Upper lobe of right lung (tissue), 1 donor: ENCODE measurements at places on chromosomes 11 and 22. TPM values are rescaled to one million over a fixed set of nuclear protein-coding genes. Genes with fewer than 3 reads are reported as not detected.

DNA sequence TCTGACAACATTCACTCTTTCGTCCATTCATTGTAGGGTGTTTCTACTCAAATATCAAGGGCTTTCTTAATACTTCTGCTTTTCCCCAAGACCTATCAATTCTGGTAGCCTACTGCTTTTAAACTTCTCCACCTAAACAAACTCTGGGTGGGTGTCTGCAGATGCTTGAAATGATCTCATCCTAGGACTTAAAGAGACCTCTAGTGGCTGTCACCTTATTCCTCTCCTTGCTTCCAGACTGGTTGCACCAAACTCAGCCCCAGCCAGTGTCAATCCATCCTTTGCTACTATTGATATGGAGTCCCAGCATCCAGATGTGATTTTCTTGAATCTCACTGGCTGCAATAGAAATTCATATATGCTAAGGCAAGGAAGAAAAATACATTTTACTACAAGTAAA is 274.7 kb downstream of the NXPE2 start:
- no peak overlapping the region for H3K4me3 ChIP-seq
- H3K27ac ChIP-seq = no peak overlapping the region
- no peak for DNase-seq
- no peaks in the 10 kb centered on the region for H3K36me3 ChIP-seq

DNA sequence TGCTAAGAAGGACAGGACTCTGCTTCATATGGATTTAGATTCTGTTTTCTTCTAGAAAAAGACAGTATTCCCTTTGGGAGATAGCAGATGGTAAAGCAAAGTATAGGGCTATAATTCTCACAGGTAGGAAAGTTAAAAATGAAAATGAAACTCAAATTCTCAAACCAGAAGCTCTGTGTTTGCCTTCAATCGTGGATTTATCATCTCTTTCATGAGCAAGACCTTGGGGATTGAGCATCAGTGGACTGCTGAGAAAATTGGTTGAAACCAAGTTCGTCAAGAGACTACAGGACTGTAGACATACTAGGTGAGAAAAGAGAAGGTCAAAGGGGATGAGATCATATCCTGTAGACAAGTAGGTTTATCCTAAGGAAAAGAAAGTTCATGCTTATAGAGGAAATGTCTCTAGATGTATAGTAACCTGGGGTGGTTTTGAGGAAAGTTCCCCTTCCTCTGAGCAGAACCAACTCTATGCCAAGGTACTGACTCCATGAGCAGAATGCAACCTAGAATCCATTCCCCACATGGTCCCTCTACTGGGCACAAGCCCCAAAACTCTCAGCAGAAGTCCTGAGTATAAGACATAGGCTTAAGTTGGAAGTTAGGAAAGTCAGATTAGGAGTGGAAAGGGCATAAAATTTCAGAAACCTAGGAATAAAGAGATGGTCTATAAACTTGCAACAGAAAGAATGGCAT is 46.5 kb downstream of the SLC5A12 start:
- H3K27ac ChIP-seq = no peak overlapping the region
- H3K4me3 ChIP-seq = no peak overlapping the region
- H3K27me3 ChIP-seq = no peaks in the 10 kb centered on the region

GRCh38 chr22:22835771-22836291 is 51.8 kb upstream of the IGLL5 start:
- H3K36me3 ChIP-seq = no peaks in the 10 kb centered on the region
- H3K27ac ChIP-seq = no peak overlapping the region
- no peak for DNase-seq
- H3K4me1 ChIP-seq = no peaks in the 10 kb centered on the region
- no peak overlapping the region for H3K4me3 ChIP-seq

DNA sequence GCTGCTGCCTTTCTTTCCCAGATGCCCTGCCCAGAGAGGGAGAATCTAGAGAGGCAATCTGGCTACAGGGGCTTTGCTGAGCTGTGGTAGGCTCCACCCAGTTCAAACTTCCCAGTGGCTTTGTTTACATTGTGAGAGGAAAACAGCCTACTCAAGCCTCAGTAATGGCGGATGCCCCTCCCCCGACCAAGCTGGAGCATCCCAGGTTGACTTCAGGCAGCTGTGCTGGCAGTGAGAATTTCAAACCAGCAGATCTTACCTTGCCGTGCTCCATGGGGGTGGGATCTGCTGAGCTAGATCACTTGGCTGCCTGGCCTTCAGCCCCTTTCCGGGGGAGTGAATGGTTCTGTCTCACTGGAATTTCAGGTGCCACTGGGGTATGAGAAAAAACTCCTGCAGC is 12.2 kb downstream of the BDNF start:
- DNase-seq = peak; percentile 27
- no peak overlapping the region for H3K4me3 ChIP-seq
- no peaks in the 10 kb centered on the region for H3K36me3 ChIP-seq

DNA sequence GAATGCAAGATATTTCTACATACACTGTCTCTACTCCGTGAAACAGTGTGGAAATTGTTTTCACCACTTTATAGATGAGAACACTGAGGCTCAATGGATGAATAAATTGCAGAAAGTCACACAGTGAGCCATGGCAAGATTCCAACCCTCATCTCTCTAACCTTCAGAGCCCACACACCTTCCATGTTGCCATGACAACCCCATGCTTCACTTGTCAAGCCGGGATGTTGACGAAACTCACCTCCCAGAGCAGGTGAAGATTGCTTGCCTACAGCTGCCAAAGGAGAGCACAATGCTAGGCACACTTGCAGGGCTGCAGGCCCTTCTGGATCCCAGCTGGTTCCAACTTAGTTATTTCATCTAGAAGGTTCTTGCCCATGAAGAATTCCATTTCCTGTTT is 71.4 kb upstream of the SEZ6L start:
- DNase-seq = no peak
- no peak overlapping the region for H3K4me3 ChIP-seq
- no peaks in the 10 kb centered on the region for H3K36me3 ChIP-seq
- no peaks in the 10 kb centered on the region for H3K4me1 ChIP-seq

DNA sequence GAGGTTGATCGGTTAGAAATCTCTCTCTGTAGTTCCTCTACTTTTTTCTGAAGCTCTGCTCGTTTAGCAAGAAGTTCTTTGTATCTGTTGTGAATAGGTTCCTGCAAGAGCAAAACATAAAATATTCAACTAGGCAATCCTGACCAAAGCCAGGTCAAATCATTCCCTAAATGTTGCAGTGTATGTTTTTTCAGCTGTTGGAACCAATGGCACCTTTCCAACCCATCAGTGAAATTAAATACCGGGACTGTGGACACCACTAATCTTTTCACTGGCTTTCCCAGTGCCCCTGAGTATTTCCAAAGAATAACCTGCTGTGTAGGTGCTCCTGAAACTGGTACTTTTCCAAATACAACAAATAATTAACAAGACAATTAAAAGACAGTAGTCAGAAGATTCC is 45.1 kb downstream of the CEP57 start:
- peaks cover 80% of the 10 kb centered on the region for H3K36me3 ChIP-seq
- no peak overlapping the region for H3K4me3 ChIP-seq
- H3K27me3 ChIP-seq = no peaks in the 10 kb centered on the region
- DNase-seq = no peak
- H3K27ac ChIP-seq = no peak overlapping the region

- no peak overlapping the region for H3K27ac ChIP-seq
- no peaks in the 10 kb centered on the region for H3K36me3 ChIP-seq
- DNase-seq = no peak
- H3K27me3 ChIP-seq = no peaks in the 10 kb centered on the region
These were observed 3.4 kb downstream of the KIAA0930 start for GRCh38 chr22:45237065-45237990.

GRCh38 chr11:134261626-134262488 is 8.5 kb downstream of the ACAD8 start:
- peaks cover 60% of the 10 kb centered on the region for H3K36me3 ChIP-seq
- DNase-seq = no peak
- no peaks in the 10 kb centered on the region for H3K27me3 ChIP-seq
- H3K4me3 ChIP-seq = no peak overlapping the region

DNA sequence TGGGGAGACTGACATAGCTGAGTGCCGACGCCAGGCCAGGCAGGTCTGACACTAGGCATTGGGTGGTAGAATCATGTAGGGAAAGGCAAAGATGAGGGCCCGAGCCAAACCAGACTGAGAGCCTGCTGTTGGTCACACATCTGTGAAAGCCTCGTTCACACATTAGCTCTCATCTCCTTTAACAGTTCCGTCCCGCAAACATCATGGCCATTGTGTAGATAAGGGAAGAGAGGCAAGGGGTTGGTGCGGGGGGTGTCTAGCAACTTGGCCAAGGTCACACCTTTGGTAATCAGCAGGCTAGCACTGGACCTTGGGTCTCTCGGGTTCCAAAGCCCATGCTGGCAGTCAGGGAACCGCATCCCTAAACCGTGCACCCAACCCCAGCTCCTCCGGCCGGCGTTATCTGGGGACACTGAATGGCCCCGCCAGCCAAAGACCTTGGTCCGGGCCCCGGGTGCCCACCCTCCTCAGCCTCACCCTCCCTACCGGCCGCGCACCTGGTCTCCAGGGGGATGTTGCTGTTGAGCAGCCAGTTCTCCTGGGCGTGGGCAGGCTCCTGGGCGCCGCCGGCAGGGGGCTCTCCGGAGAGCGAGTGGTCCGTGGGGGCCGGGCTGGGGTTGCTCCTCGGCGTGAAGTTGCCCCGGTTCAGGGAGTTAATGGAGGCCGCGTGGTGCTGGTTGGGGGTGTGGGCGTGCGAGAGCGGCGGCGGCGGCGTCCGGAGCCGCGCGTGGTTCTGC is 328.3 kb upstream of the NARS2 start:
- no peak overlapping the region for H3K27ac ChIP-seq
- DNase-seq = no peak
- no peaks in the 10 kb centered on the region for H3K27me3 ChIP-seq
- H3K4me3 ChIP-seq = no peak overlapping the region
- no peaks in the 10 kb centered on the region for H3K36me3 ChIP-seq

- no peaks in the 10 kb centered on the region for H3K27me3 ChIP-seq
- H3K4me3 ChIP-seq = no peak overlapping the region
- H3K27ac ChIP-seq = no peak overlapping the region
- no peaks in the 10 kb centered on the region for H3K4me1 ChIP-seq
- DNase-seq = no peak
- no peaks in the 10 kb centered on the region for H3K36me3 ChIP-seq
These were observed 5.7 kb downstream of the PATE2 start for GRCh38 chr11:125772834-125773505.

GRCh38 chr22:19730655-19731360 is 7.5 kb downstream of the GP1BB start:
- DNase-seq = peak; percentile 91
- H3K36me3 ChIP-seq = no peaks in the 10 kb centered on the region
- no peaks in the 10 kb centered on the region for H3K27me3 ChIP-seq

DNA sequence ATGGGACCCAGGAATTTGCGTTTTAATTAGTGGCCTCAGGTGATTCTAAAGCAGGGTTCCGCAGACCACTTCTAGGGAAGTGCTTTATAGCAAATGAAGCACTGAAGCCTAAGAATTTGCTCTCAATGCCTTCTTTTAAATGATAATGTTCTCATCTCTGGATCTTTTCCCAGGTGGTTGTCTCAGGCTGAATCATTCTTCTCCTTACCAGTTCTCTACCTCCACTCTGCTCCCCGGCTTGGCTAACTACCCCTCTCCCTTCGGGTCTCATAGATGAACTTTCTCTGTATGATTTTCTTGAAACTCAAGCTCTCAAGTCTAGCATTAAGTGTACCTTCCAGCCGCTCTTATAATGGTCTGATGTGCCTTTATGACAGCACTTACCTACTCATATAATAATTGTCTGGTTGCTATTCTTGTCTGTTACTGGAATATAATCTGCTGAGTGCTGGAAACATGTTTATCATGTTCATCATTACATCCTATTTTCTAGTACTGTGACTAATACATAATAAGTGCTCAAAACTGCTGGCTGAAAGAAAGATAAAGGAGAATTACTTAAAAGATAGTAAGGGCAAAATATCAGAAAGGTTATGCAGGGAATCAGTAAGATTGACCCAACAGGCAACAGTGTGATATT is 195.9 kb upstream of the SESN3 start:
- no peaks in the 10 kb centered on the region for H3K4me1 ChIP-seq
- no peaks in the 10 kb centered on the region for H3K36me3 ChIP-seq
- DNase-seq = no peak
- H3K27me3 ChIP-seq = no peaks in the 10 kb centered on the region
- no peak overlapping the region for H3K27ac ChIP-seq

DNA sequence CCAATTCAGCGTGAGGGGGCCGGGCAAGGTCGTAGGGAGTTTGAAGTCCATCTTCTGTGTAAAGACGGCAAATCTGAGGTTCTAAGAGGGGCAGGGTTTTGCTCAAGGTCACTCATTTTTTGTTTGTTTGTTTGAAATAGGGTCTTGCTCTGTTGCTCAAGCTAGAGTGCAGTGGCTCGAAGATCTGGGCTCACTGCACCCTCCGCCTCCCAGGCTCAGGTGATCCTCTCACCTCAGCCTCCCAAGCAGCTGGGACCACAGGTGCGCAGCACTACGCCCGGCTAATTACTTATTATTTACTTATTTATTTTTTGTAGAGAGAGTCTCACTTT is 355 bp upstream of the AP1B1 start:
- peak overlapping the region; percentile 83 for H3K4me3 ChIP-seq
- H3K27ac ChIP-seq = peak overlapping the region; percentile 84
- no peak for DNase-seq

DNA sequence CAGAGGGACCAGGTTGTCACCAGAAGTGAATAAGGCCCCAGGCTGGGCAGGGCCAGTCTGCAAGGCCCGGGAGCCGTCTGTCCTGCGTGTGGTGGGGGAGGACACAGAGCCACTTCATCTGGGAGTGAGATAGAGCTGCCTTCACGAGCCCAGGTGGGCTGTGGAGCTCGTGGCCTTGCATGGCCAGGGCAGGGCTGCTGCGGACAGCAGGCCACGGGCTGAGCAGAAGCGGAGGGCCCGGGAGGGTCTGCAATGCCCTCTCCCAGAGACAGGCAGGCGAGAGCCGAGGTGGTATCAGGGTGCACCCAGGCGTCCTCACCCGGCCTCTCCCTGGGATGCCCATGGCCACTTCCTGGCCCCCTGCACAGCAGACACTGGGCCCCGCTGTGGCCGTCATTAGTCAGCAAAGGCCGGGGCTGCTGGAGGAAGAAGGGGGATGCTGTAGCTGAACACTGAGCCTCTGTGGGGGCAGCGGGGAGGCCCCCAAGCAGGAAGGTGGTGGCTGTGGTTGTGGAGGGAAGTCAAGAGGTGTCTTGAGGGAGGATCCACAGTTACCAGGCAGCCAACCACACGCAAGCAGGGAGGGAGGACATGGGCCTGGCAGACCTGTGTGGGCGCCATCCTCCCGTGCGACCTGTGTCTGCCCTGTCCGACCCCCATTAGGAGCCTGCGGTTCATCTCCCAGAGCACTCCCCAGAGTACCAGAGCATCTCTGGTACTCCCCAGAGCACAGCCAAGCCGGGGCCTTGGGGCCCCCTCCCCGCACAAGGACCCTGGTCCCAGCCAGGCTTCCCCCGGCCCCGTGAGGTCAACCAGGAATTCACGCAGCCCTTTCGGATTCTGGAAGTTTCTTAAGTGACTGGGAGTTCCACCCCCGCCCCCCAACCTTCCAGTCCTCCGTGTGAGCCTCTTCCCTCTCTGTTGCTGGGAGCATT is 1109.5 kb downstream of the BRD1 start:
- H3K36me3 ChIP-seq = no peaks in the 10 kb centered on the region
- no peaks in the 10 kb centered on the region for H3K27me3 ChIP-seq
- peak; percentile 48 for DNase-seq
- H3K4me3 ChIP-seq = no peak overlapping the region

- no peaks in the 10 kb centered on the region for H3K36me3 ChIP-seq
- DNase-seq = no peak
- no peak overlapping the region for H3K4me3 ChIP-seq
These were observed 76.0 kb upstream of the MTMR2 start for GRCh38 chr11:95999711-96000406.

The GGTLC2 gene
- 6.5 TPM for total RNA-seq

The FAM111B gene
- total RNA-seq = 0.87 TPM

The CD3D gene
- 8.5 TPM for total RNA-seq

The LAYN gene
- total RNA-seq = 17.5 TPM

The A4GALT gene
- total RNA-seq = 25.7 TPM

The OR8A1 gene
- not detected for total RNA-seq

The OR10A2 gene
- not detected for total RNA-seq

The SMC1B gene
- not detected for total RNA-seq

The KRTAP5-2 gene
- not detected for total RNA-seq
